ENCODE measurements at places on chromosomes 6 and 20. TPM values are rescaled to one million over a fixed set of nuclear protein-coding genes. Genes with fewer than 3 reads are reported as not detected.
A peak's percentile ranks its signal among the peaks of the same experiment; 100 is the strongest.

The FKBP1C gene
- not detected for total RNA-seq

DNA sequence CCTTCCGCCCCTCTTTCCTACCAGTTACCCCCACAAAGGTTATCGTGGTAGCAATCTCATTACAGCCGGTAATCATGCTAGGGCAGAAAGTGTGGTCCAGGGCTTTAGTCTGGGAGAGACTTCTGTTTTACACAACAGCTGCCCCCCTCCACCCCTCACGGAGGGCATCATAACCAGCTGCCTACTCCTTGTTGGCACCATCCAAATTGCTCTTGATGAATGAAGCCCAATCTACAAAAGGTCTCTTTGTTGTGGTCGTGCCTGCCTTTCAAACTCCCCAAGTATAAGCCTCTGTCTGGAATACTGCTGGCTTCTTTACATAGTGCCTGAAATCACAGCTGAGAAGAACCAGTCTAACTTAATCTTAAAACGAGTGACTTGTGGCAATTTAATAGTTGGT lies 157.9 kb downstream of the INSM1 start:
- no peak overlapping the region for H3K4me3 ChIP-seq
- H3K4me1 ChIP-seq, result no peaks in the 10 kb centered on the region
- DNase-seq, result no peak
- H3K36me3 ChIP-seq, result no peaks in the 10 kb centered on the region
- no peaks in the 10 kb centered on the region for H3K27me3 ChIP-seq
- H3K27ac ChIP-seq, result no peak overlapping the region

The CDKN1A gene
- total RNA-seq, result 77.5 TPM

- peaks cover 49% of the 10 kb centered on the region for H3K4me1 ChIP-seq
- H3K36me3 ChIP-seq, result no peaks in the 10 kb centered on the region
- H3K27ac ChIP-seq, result peak overlapping the region; percentile 94
Measured at GRCh38 chr6:32111424-32112066, 2.4 kb upstream of the TNXB start.

DNA sequence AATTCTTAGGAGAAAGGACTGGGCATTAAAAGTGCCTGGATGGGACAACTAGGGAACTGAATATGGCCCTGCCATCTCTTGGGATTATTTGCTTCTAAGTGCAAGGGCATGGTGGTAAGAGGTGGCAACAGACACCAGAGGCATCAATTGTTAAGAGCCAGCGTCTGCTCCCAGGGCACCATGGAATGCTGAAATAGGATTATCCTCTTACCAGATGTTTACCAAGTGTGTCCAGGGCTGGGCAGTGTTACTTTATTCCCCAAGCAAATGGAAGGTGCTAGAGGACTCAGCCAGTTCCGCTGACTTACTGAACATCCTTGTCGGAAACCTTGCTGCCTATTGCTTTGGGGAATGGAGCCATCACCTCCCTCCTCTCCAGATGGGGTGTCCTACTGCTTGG lies 273.6 kb upstream of the SUPT3H start:
- no peaks in the 10 kb centered on the region for H3K36me3 ChIP-seq
- H3K4me1 ChIP-seq, result no peaks in the 10 kb centered on the region
- no peak for DNase-seq
- H3K27me3 ChIP-seq, result no peaks in the 10 kb centered on the region

DNA sequence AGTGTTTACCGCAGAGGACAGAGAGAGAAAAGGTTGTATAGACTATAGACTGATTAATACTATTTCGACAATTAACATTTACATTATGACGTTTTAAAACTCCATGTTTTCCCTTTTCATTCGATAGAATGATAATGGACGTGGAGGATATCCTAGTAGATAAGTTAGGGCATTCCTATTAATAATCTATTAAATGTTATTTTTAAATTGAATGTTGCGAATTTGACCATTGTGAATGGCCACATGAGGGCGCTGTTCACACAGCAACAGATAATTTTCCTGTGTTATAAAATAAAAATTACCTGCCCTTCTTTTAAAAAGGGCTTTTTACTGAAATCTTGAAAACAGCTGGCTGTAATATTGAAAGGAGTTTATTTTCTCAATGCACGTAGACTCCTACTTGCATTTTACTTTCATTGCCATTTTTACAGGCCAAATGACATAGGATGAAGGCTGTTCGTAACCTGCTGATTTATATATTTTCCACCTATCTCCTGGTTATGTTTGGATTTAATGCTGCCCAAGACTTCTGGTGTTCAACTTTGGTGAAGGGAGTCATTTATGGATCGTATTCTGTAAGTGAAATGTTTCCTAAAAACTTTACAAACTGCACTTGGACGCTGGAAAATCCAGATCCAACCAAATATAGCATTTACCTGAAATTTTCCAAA lies 3.3 kb downstream of the ADGRB3 start:
- no peak overlapping the region for H3K4me3 ChIP-seq
- no peaks in the 10 kb centered on the region for H3K27me3 ChIP-seq
- peak; percentile 34 for DNase-seq
- H3K4me1 ChIP-seq, result no peaks in the 10 kb centered on the region
- H3K36me3 ChIP-seq, result no peaks in the 10 kb centered on the region

All from uterus (tissue), 4 donors.